Effector CD8-positive, alpha-beta T cell (primary cell): ENCODE measurements at places on chromosomes 5 and 9.
A peak's percentile ranks its signal among the peaks of the same experiment; 100 is the strongest.

- DNase-seq, result no peak
Observed at GRCh38 chr5:41875121-41875520, 4.9 kb upstream of the OXCT1 start.

DNA sequence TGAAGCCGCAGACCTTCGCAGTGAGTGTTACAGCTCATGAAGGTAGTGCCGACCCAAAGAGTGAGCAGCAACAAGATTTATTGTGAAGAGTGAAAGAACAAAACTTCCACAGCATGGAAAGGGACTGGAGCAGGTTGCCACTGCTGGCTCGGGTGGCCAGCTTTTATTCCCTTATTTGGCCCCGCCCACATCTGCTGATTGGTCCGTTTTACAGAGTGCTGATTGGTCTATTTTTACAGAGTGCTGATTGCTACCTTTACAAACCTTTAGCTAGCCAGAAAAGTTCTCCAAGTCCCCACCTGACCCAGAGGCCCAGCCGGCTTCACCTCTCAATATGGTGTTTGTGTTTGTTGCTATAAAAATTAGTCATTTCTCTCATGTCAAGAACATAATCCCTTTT, 49.7 kb downstream of the RECK start:
- no peak for DNase-seq

DNA sequence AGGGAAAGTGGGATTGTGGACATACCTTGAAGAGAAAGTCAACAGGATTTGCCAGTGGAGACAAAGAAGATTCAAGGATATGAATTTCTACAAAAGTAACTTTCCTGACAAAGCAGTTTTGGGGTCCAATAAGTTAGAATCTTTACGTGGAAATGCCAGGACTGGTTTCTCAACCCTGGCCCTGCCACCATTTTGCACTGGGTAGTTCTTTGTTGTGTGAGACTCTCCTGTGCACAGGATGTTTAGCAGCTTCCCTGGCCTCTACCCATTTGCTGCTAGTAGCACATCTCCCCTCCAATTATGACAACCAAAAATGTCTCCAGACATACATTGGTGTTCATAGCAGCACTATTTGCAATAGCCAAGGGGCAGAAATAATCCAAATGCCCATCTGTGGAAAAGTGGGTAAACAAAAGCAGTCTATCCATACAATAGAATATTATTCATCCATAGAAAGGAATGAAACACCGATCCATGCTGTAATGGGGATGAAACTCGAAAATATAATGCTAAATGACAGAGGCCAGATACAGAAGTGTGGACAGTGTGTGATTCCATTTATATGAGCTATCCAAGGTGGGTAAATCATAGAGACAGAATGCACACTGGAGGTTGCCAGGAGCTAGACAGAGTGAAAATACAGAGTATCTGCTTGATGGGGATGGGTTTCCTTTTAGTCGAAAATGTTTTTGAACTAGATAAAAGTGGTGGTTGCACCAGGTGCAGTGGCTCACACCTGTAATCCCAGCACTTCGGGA, 91.4 kb downstream of the NSUN2 start:
- no peak for DNase-seq

DNA sequence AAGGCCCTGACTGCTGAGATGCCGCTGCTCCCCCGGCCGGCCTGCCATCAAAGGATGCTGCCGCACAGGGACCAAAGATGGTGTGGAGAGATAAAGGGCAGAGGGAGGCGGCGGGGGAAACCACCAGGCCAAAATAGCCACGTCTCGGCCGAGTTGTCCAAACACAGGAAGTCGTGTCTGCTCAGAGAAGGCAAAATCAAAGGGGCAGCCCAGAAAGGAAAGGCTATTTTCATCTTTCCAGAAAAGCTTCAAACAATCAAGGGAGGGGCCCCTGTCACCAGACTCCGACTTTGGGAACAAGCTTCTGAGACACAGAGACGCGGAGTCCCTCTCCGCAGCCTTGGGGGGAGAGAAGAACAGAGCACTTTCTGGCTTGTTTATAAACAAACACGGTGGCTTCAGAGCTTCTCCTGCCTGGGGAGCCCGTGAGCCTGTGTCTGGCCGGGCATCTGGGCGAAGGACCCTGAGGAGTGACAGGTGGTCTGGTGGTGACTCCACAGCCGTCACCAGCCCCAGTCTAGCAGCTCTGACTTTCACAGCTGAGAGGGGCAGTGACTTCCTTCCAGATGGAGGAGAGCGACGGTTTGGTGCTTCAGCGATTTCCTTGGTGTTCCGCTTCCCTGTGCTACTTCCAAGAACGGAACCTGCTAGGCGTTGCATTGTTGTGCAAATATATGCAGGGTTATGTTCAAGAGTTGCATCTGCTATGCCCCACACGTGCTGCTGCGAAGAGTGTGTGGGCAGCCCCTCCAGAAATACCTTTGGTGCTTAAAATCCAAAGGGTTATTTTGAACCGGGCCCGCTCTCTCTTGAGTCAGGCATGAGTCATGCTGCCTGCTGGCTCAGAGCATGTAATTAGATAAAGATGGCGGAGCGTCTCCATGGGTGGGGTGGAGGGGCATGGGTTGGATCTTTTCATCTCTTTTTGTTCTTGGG, 24.0 kb downstream of the ADAMTSL2 start:
- DNase-seq, result no peak

DNA sequence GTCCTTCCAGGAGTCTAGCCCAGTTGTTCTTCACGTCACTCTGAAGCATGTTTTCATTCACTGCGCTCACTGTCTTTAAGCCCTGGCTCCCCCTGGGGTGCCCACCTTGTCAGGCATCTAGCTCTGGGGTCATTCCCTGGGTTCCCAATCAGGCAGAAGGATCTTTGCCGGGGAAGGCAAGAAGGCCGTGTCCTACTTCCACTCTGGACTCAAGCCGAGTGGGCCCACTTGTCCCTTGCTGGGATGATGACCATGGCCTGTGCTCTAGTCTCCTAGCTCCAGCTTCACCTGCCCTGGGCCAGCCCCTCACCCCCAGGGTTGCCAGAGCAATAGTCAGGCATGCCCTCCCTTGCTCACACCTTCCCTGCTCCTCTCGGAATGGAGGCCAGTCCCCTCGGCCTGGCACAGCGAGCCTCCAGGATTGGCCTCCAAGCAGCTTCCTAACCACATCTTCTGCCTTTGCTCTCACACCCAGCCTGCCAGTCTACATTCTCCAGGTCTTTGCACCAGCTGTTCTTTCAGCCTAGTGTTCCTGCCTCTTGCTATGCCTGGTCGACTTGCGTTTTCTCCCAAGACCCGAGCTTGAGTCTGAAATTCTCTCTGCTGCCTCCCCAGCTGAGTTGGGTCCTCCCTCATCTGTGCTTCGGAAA, 32.2 kb upstream of the PSD2 start:
- no peak for DNase-seq

GRCh38 chr9:89505911-89506310, 8.0 kb upstream of the SEMA4D start:
- no peak for DNase-seq

DNA sequence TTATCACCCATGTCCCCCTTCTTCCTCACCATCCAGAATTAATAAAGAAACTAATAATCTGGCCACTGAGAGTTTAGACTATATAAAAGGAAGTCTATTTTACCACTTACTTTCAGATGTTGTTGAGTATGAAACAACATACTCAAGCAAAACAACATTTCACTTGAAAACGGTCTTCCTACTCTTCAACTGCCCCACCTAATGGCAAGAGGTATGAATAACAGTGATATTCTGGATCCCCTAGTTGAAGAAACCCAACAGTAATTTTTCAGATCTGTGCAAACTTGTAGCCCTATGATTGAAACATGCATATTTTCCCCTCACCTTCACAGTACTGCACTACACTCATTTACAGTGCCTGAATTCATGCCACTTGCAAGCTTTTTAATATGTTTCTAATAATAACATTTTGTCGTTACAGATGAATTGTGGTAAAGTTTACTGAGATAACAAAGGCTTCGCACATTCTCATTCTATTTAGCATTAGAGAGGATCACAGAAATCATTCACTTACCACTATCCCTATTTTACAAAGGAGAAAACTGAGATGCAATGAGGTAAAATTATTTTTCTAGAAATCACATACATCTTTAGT, 267.9 kb upstream of the PDE4D start:
- no peak for DNase-seq

- no peak for DNase-seq
Observed at GRCh38 chr5:90650767-90651166, 92.2 kb downstream of the ADGRV1 start.

GRCh38 chr9:13179257-13179656, 100.2 kb downstream of the MPDZ start:
- no peak for DNase-seq

DNA sequence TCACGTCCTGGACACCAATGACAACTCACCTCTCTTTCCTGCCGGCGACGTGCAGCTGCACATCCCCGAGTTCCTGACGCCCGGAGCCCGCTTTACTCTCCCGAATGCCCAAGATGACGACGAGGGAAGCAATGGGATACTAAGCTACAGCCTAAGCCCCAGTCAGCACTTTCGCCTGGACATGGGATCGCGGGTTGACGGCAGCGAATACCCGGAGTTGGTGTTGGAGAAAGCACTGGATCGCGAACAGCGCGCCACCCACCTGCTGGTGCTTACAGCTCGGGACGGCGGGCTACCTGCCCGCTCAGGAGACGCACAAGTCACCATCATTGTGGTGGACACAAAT, 1.1 kb downstream of the PCDHAC1 start:
- no peak for DNase-seq

DNA sequence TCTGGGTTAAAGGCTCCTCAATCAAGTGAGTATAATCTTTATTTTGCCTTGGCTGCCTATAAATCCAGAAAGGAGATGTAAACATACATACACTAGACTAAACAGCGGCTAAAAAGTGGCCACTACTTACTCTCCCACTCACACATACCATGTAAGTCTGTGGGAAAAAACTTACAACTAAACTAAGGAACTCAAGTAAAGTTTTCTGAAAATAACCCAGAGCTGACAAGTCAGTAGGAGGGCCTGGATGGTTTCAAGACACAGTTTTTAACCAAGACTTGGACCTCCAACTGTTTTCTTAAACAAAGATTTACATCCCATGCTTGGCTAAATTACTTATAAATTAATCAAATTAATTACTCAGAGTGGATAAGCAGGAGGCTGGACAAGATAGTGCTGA, 64.5 kb downstream of the CEP120 start:
- no peak for DNase-seq

DNA sequence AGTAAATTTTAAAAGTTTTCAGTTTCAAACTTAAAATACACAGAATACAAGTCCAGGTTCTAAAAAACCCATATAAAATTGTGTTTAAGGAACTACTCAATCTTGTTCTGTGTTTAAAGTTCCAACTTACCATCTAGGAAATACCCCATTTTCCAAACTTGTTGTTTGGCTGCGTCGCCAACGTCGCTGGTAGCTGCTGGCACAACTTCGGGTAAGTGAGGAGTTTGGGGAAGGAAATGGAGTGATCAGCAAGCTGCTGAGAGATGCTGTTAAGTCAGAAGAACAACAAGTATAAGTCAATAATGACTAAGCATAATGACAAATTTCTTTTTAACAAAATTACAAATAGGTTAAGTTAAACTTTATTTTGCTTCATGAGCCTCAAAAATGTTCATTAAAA, 71.3 kb upstream of the RAPGEF6 start:
- no peak for DNase-seq

GRCh38 chr5:170266570-170267381, 30.8 kb downstream of the LCP2 start:
- peak; percentile 59 for DNase-seq

GRCh38 chr5:108111736-108112135, 270.2 kb downstream of the FBXL17 start:
- no peak for DNase-seq

DNA sequence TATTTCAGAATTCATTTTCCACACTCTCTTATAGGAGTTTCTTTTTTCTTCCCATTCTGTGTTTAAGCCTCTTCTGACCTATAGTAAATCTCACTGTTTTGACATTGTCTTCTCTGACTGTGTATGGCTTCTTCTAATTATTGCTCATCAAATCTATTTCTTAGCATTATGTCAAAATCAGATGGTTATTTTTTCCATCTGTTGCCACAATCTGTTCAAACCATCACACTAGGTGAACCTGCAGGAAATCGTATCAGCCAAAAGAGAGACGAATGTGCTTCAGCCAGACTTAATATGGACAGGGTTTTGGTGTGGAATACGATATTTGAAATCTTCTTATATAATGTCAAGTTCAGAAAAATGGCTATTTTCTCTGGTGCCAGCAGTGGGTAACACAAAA, 15.9 kb upstream of the SEMA4D start:
- no peak for DNase-seq

DNA sequence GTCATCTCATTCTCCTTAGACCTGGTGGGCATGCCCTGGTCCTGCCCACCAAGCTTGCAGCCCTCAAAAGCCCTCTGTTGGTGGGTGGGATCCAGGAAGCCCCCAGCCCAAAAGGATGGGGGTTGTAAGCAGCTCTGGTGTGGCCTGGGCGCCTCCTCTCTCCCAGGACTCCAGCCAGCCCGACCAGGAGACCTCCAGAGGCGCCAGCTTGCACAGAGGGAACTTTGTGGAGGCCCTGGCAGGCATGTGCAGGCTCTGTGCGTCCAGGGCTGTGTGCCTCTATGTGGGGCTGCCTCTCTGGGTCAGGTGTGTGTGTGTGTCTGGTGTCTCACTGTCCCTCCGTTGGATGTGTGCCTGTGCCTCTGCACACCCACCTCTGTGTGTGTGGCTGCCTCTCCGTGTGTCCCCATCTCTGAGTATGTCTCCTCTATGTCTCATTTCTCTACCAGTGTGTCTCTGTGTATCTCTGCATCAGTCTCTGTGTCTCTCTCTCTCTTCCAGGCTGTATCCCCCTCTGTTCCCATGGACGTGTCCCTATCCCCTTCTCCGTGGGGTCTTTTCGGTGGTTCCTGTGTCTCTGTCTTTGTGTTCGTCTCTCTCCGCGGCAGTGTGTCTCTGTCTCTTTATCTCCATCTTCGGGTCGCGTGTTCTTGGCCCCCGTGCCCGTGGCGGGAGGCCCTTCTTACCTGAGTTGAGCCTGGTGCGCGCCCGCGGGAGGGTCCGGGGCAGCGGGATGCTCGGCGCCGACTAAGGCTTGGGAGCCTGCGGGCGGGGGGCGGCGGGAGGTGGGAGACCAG, 501 bp downstream of the ENHO start:
- DNase-seq, result peak; percentile 25

GRCh38 chr5:129718471-129719090, 29.3 kb upstream of the MINAR2 start:
- DNase-seq, result no peak

GRCh38 chr5:119583684-119584083, 45.7 kb upstream of the FAM170A start:
- DNase-seq, result no peak

- DNase-seq, result no peak
Observed at GRCh38 chr5:673831-674629, 19.1 kb downstream of the TPPP start.

DNA sequence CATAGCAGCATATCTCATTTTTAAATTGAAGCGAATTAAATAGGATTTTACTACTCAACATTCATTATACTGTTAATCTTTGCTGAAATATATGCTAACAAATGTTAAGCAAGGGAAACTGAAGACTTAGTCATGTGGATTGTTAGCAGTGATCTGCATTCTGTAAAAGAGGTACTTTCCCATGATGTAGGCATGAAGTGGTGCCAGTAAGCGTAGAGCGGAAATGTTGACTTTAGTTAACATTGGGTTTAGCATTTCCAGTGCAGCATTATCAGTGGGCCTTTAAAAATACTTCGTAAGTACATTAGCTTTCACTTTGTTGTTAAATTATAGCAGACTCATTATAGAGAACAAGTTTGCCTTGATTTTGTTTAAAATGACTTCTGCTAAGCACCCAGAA, 130.3 kb downstream of the CDC42SE2 start:
- no peak for DNase-seq
